ENCODE measurements at places on chromosomes 12 and 14.

DNA sequence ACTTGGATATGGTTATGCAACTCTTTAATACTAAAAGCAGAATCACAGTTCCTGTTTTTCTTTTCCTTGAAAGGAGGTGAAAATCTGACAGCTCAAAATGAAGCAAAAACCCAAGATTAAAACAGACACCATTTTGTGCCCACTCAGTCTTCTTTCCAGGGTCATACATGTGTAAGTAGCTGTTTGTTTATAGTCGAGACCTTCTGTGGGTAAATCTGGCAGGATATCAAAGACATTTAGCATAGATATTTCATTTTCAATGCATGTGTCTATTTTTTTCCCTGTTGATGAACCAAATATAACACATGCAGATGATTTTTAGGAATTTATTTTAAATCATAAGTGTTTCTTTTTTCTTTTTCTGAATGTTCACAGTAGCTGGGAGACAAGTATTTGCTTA is 398.8 kb downstream of the FOXG1 start:
- H3K4me3 ChIP-seq: no peak overlapping the region
- no peak overlapping the region for H3K27ac ChIP-seq
- no peaks in the 10 kb centered on the region for H3K36me3 ChIP-seq
- no peaks in the 10 kb centered on the region for H3K27me3 ChIP-seq

- no peaks in the 10 kb centered on the region for H3K36me3 ChIP-seq
- no peak for DNase-seq
- H3K4me1 ChIP-seq: peaks cover 17% of the 10 kb centered on the region
- H3K4me3 ChIP-seq: no peak overlapping the region
- no peak overlapping the region for H3K27ac ChIP-seq
These were observed 9.9 kb downstream of the UBC start for GRCh38 chr12:124904306-124905098.

GRCh38 chr14:90721619-90722305 is 94.5 kb downstream of the TTC7B start:
- peaks cover 5% of the 10 kb centered on the region for H3K27me3 ChIP-seq
- no peaks in the 10 kb centered on the region for H3K36me3 ChIP-seq
- no peak for DNase-seq
- no peaks in the 10 kb centered on the region for H3K4me1 ChIP-seq
- no peak overlapping the region for H3K4me3 ChIP-seq

DNA sequence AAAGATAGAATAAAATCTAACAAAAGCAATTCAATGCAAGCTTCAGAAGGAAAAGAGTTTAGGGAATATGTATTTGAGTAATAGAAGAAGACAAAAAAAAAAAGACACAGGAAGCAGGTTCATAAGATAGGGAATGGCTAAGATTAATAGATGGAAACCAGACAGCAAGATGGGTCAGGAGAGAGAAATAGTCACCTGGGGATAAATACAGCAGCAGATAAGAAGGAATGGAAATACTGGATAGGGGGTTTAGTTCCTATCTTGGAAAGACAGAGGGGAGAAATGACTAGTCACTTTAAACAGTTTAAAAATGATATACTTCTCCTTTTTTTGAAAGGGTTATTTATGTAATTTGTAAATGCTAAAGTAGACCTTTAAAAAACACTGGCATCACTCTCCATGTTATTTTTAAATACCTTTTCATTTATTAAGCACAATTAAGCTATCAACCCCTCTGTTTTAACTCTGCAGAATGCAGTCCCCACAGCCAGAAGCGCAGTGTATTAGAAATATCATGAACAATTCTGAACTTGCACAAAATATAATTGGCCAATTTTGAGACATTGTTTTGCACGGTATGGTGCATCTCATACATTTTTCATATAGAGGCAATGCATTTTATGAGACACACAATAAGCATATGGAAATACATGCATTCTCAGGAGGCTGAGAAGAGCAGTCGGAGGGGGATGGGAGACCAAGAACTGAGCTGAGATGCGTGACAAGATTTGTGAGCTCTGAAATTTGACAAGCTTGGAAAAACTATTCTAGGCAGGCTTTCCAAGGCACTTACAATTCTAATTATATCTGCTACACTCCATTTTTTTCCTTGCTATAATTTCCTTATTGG is 303.4 kb upstream of the PRICKLE1 start:
- no peaks in the 10 kb centered on the region for H3K4me1 ChIP-seq
- H3K27ac ChIP-seq: no peak overlapping the region
- no peak overlapping the region for H3K4me3 ChIP-seq
- DNase-seq: no peak

- no peak overlapping the region for H3K4me3 ChIP-seq
- DNase-seq: no peak
- H3K36me3 ChIP-seq: no peaks in the 10 kb centered on the region
- H3K4me1 ChIP-seq: peaks cover 30% of the 10 kb centered on the region
These were observed 52.1 kb upstream of the ATP2B1 start for GRCh38 chr12:89760783-89761182.

GRCh38 chr12:52235001-52235764 is 2.1 kb downstream of the KRT7 start:
- H3K27ac ChIP-seq: no peak overlapping the region
- peaks cover 5% of the 10 kb centered on the region for H3K4me1 ChIP-seq
- H3K36me3 ChIP-seq: no peaks in the 10 kb centered on the region

DNA sequence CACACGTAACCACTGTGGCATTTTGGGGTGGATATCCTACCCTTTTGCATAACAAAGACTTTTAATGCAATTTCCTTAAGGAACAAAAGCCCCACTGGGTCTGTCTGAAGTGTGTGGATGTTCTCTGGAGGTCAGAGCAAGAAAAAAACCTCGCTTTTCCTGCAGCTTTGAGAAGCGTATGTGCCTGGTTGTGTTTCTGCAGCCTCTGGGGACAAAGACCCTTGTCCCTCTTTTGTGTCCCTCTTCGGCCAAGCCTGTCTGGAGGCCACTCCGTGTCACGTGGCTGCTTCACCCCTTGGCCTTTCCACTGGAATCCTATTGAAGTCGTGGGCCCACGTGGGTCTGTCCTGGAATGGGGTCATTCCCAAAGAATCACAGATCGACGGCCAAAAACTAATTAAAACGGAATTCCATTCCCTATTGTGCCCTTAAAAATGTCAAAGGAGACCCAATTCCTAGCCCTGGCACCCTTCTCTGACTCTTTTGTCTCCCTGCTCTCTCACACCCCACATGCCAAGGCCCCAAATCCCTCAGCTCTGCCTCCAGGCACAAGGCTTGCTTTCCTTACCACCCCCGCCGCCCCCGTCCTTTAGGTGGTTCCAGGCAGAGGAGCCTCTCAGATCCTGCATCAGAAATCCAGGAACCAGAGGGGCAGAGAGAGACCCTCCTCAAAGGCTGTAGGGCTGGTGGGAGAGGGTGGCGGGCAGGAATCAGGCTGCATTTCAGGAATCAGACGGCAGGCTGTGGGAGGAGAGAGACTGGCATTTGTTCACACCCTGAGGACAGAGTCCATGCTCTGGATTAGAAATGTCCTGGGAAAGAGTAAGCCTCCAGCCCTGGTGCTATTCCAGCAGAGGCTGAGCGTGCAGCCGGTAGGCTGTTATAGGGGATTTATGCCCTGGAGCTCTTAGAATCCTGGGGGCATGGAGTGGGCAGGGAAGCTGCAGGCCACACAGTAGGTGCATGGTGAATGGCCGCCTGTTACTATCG is 12.6 kb upstream of the CYP46A1 start:
- no peak for DNase-seq
- no peak overlapping the region for H3K4me3 ChIP-seq
- H3K36me3 ChIP-seq: no peaks in the 10 kb centered on the region
- H3K27ac ChIP-seq: no peak overlapping the region
- no peaks in the 10 kb centered on the region for H3K4me1 ChIP-seq
- peaks cover 4% of the 10 kb centered on the region for H3K27me3 ChIP-seq

- H3K27me3 ChIP-seq: no peaks in the 10 kb centered on the region
- peaks cover 23% of the 10 kb centered on the region for H3K36me3 ChIP-seq
- no peak overlapping the region for H3K4me3 ChIP-seq
- H3K27ac ChIP-seq: no peak overlapping the region
- peaks cover 30% of the 10 kb centered on the region for H3K4me1 ChIP-seq
These were observed 89.2 kb downstream of the FOXN3 start for GRCh38 chr14:89327771-89328212.

DNA sequence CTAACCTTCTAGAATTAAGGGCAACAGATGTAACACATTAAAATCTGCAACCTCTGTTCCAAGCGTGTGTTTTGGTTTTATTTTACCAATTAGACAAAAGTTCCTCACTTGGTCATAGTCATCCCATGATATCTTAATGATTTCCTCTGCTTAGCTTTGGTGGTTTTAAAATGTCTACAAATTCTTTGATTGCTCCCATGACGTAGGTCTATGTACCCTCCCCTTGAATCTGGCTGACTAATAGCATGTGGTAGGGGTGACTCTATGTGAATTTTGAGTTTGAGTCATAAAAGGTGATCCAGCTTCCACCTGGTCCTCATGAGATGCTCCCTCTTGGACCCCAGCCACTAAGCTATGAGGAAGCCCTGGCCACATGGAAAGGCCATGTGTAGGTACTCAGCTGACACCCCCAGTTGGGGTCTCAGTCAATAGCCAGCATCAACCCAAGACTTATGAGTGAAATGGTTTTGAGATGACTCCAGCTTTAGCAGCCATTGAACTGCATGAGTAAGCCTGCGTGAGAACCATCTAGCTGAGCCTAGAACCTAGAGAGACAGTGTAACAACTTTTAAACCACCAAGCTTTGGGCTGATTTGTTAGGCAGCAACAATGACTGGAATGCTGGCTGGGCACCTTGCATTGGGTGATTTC is 247.1 kb downstream of the MSRB3 start:
- H3K27ac ChIP-seq: no peak overlapping the region
- DNase-seq: no peak
- H3K36me3 ChIP-seq: no peaks in the 10 kb centered on the region
- no peaks in the 10 kb centered on the region for H3K4me1 ChIP-seq
- no peak overlapping the region for H3K4me3 ChIP-seq
- no peaks in the 10 kb centered on the region for H3K27me3 ChIP-seq

DNA sequence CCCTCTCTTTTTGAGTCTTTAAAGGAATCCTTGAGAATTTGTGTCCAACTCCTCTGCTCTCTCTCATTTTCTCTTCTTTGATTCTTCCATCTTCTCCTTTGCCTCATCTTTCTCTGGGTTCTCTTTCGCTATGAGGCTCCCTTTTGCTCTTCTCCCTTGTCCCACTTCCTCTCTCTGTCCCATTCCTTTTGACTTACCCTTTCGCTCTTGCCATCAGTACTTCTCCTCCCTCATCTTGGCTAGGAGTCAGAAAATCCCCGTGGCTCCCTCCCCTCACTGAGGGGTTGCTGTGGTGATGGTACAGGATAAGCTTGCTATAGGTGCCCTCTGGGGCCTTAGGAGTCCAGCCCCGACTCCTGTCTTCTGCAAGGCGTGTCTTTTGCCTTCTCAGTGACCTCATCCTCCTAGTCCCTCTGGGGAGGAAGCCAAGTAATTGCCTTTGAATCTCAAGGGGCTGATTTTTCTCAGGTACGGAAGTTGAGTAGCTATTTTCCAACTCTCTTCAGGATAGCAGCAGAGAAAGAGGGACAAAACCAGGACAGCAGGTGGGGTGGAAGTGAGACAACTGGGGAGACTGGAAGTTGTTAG is 6.4 kb downstream of the PDE1B start:
- no peak overlapping the region for H3K4me3 ChIP-seq
- no peaks in the 10 kb centered on the region for H3K27me3 ChIP-seq
- no peak for DNase-seq
- peaks cover 28% of the 10 kb centered on the region for H3K4me1 ChIP-seq
- no peak overlapping the region for H3K27ac ChIP-seq

GRCh38 chr12:49126852-49127763 is 4.1 kb downstream of the TUBA1B start:
- peaks cover 43% of the 10 kb centered on the region for H3K36me3 ChIP-seq
- peaks cover 39% of the 10 kb centered on the region for H3K4me1 ChIP-seq
- no peak overlapping the region for H3K27ac ChIP-seq

DNA sequence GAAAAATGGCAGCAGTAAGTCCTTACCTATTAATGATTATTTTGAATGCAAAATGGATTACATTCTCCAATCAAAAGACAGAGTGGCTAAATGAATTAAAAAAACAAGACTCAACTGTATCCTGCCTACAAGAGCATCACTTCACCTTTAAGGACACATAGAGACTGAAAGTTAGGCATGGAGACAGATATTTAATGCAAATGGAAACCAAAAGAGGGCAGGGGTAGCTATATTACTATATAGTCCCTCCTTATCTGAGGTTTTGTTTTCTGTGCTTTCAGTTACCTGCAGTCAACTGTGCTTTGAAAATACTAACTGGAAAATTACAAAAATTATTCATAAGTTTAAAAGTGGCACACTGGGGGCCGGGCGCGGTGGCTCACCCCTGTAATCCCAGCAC is 17.2 kb downstream of the NECAP1 start:
- peaks cover 4% of the 10 kb centered on the region for H3K4me1 ChIP-seq
- H3K27ac ChIP-seq: no peak overlapping the region
- no peaks in the 10 kb centered on the region for H3K27me3 ChIP-seq
- DNase-seq: no peak

DNA sequence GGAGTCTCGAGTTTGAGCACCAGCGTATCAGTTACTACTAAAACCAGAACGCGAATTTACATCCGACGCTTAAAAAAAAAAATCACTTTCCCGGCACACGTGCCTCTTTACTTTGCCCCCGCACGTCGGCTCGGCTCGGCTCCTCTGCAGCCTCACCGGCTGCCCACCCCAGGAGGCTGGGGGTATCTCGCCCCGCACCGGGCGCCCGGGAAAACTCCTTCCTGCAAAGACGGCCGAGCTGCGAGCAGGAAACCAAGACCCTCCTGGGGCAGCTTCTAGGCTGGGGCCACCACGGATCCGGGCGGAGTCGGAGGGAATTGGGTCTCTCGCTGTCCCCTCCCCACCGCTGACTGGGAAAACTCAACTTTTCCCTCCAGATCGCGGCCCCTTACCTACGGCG is 610 bp downstream of the VSIG10 start:
- H3K36me3 ChIP-seq: peaks cover 2% of the 10 kb centered on the region
- no peak for DNase-seq
- peaks cover 32% of the 10 kb centered on the region for H3K27me3 ChIP-seq
- H3K4me3 ChIP-seq: peak overlapping the region; percentile 95

DNA sequence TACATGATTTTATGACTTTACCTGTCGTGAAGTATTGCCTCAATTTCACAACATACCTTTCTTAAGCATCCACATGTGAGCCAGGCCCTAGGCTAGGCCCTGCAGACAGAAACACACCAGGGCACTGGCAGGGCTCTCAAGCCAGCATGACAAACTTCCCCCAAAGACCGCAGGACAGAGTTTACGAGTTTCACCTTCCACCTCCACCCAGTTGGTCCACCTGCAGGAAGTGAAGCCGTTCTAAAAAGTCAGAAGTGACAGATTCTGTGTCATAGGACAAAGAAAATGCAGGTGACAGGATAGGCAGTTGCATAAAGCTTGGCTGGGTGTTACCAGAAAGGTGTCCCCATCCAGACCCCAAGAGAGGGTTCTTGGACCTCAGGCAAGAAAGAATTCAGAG is 382.3 kb downstream of the PCNX1 start:
- H3K36me3 ChIP-seq: peaks cover 4% of the 10 kb centered on the region
- DNase-seq: peak; percentile 3
- H3K27me3 ChIP-seq: peaks cover 7% of the 10 kb centered on the region
- no peak overlapping the region for H3K4me3 ChIP-seq
- peaks cover 28% of the 10 kb centered on the region for H3K4me1 ChIP-seq
- peak overlapping the region; percentile 71 for H3K27ac ChIP-seq

DNA sequence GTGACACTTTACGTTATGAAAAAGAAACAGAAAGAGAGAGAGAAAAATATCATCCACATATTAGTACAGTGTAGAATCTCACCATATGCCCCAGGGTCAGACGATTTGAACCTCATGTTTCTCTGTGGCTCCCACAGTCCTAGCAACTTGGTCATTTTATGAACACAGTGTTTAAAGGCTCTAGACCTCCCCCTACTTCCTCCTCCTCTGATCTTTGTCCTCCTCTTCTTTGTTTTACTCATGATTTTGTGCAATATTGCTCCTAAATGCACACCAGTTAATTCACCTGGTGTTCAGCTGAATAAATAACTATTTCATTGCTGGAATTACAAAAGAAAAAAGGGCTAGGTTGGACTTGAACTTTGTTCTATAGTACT is 18.2 kb downstream of the GLT1D1 start:
- no peak overlapping the region for H3K27ac ChIP-seq
- peaks cover 3% of the 10 kb centered on the region for H3K36me3 ChIP-seq
- no peak overlapping the region for H3K4me3 ChIP-seq
- H3K4me1 ChIP-seq: no peaks in the 10 kb centered on the region
- H3K27me3 ChIP-seq: peaks cover 3% of the 10 kb centered on the region
